Activated naive CD8-positive, alpha-beta T cell treated with anti-CD3 and anti-CD28 coated beads, Interleukin-2, amount 50 U/mL, for 16 hours (primary cell): ENCODE measurements at places on chromosomes 13 and 19.

DNA sequence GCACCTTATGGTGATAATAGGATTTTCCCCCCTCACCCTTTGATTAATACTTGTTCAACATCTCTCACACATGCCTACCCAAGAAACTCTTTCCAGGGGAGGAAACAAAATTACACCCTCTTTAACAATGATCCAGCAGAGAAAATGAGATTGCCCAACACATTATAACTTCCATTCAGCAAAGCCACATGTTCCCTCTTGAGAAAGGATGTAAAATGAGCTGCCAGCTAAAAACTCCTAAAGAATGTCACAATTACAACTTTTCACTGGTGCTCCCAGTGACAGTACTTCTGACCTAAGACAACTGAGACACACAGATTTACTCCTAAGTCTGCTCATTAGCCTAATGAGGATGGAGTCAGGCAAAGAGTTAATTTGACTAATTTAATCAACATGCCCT, 621.4 kb downstream of the DIAPH3 start:
- no peak for DNase-seq

DNA sequence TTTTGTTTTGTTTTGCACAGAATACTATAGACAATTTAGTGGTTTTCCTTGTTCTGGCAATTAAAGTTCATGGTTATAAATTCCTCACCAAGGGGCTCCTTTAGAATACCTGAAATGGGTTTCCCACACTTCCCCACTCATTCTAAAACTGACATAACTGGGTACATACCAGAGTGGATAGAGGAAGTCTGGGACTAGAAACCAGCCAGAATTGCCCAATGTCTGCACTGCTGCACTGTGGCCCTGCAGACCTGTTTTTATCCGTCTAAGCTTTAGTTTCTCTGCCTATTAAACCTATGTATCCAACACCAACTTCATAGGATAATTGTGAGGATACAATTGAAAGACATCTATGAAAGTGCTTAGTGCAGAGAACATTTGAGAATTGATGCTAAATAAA, 498.6 kb downstream of the KCTD12 start:
- no peak for DNase-seq

DNA sequence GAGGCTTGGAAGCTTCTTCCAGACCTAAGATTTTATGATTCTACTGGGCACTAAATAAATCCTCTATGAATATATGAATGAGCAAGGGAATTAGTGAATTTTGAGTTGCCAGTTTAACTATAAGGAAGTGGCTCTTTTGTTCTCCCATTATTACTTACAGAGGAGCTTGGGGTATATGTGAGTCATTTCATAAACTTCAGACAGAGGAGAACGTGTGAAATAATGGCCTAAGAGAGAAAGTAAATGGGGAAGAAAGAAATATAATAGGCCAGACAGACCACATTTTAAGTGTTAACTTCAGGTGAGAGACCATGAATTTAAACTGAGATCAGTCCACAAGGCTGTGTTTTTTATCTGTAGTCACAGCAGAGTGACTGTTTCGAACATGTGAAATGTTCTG, 570.9 kb downstream of the GPC6 start:
- no peak for DNase-seq

GRCh38 chr13:72960114-72960513, 98.7 kb upstream of the KLF5 start:
- no peak for DNase-seq

- DNase-seq, result no peak
Measured at GRCh38 chr13:108494991-108495645, 134.3 kb upstream of the MYO16 start.

- DNase-seq, result no peak
Measured at GRCh38 chr19:16228637-16229321, 31.1 kb downstream of the AP1M1 start.

DNA sequence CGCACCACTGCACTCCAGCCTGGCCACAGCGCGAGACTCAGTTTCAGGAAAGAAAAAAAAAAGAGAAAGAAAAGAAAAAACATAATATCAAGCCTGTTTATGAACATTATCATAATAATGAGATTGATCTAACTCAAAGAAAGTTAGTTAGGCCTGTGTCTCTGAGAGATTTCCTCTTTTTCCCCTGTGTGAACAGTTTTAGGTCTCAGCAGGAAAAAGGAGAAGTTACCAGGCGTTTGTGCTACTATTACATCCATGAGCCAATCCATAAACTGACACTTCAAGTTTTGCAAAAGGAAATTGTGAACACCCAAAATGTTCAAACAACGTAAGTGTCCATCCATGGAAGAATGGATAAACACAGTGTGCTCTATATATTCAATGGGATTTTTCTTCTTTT, 3.8 kb downstream of the TARM1 start:
- no peak for DNase-seq

GRCh38 chr19:30172613-30173242, 199.5 kb upstream of the ZNF536 start:
- DNase-seq, result no peak

GRCh38 chr13:42225051-42225450, 46.9 kb upstream of the AKAP11 start:
- DNase-seq, result no peak

DNA sequence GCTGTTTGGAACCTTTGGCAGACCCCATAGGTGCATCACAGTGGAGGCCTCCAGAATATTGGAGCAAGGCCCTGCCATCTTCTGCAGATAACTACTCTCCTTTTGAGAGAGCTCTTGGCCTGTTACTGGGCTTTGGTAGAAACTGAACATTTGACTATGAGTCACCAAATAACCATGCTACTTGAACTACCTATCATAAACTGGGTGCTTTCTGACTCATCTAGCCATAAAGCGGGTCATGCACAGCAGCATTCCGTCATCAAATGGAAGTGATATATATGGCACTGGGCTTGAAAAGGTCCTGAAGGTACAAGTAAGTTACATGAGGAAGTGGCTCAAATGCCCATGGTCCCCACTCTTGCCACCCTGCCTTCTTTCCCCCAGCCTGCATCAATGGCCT, 782.5 kb upstream of the SLITRK6 start:
- no peak for DNase-seq

- DNase-seq, result no peak
Measured at GRCh38 chr13:92802776-92803175, 423.8 kb upstream of the GPC6 start.

- DNase-seq, result no peak
Measured at GRCh38 chr13:106522112-106522705, 13.3 kb downstream of the EFNB2 start.

- no peak for DNase-seq
Measured at GRCh38 chr13:112759053-112759452, 69.2 kb downstream of the ATP11A start.

DNA sequence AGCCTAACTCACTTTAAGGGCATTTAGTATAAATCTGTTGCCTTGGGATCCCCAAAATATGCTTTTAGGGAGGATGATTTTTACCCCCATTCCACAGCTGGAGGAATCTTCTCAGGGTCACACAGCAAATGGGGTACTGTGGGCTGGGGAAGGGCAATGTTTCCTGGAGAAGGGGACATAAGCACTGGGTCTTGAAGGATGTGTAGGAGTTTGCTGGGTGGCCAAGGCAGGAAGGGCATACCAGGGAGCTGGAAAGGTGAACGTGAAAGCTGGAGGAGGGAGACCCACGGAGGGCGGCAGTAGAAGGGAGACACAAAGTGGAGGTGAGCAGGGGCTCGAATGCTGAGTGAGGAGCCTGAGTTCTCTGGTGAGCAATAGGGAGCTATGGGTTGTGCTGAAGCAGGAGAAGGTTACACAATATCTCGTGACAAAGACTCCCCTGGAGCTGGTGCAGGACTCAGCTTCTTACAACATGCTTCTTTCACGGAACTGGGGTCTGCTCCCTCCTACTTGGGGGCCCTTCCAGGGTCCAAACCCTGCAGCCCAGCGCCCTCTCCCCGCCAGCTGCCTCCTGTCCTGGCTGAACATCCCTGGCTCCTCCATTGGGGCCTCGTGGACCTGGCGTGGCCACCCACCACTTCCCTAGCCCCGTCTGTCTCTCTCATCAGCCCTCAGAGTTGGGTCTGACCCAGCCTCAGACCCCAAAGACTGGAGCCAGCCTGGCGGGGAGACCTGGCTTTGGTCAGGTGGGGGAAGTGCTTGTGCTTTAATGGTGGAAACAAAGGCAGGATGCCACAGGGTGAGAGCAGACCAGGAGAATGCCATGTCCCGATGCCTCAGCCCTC, 11.1 kb downstream of the CILP2 start:
- no peak for DNase-seq

DNA sequence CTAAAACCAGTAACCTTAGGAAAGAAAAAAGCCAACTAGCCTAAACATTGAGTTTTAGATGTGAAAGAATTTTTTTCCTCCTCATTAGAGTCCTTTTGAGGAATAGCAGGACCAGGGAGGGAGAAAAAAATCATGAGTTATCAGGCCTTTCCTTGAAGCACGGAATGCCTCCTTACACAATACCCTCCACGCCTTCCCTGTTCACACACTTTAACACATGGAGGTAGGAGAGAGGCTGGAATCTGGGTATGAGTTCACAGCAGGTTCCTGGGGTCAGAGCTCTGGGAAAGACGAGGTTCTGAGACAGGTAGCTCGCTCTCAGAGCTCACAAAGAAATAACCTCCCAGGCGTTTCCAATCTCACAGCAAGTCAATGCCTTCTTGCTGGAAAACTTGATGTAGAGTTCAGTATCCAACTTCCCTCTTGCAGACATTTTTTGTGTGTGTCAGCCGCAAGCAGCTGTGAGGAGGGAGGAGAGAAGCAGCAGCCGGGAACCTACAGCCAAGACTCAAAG, 716 bp downstream of the ZNF573 start:
- DNase-seq, result no peak

- DNase-seq, result no peak
Measured at GRCh38 chr19:51016798-51017683, 2.5 kb downstream of the KLK10 start.

DNA sequence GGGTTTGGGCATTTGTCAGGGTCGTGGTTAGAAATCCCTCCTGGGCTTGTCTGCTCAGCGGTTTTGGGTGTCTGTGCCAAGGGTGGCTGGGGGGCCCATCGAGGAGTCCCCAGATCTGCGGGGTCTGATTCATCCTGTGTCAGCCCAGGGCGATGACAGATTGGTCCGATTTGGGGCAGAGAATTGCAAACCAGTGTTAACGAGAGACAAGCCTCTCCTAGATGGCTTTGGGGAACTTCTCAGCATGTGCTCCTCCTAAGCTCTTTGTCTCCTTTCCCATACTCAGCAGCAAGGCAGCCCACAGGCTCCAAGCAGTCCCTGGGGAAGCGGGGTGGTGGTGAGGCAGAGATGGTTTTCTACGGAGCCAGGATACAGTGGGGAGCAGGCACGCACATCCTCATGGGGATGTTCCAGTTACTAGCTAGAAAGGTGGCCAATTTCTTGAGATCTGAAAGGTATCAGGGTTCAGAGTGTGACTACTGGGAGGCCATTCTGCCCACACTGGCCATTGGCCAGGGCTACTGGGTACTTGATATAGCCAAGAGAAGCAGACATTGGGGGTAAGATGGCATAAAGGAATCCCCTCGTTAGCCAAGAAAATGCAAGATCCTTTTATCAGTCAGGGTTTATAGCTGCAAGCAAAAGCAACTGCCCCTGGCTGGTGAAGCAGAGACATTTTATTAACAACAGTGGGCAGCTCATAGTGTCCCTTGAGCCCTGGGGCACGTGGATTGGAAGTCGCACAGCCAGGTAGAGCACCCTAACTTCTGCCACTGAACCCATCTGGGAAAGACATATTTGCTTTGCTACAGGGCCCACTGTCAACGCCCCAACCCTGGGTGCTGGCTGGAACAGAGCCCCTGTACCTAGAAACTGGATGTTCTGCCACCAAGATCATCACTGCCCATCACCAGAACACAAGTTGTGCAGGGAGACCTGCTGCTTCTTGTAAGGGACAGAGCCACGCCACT, 63.6 kb downstream of the RGCC start:
- DNase-seq, result no peak

GRCh38 chr13:86909318-86909717, 761.9 kb upstream of the SLITRK5 start:
- DNase-seq, result no peak

- no peak for DNase-seq
Measured at GRCh38 chr13:98568918-98569317, 8.0 kb downstream of the STK24 start.
